NCI-H460 (cell line): ENCODE measurements at places on chromosomes 1 and 21. TPM values are rescaled to one million over a fixed set of nuclear protein-coding genes. Genes with fewer than 3 reads are reported as not detected.
A peak's percentile ranks its signal among the peaks of the same experiment; 100 is the strongest.

Gene WNT3A
- not detected in 2 replicates for total RNA-seq

Gene CLDN17
- total RNA-seq = not detected in 2 replicates

DNA sequence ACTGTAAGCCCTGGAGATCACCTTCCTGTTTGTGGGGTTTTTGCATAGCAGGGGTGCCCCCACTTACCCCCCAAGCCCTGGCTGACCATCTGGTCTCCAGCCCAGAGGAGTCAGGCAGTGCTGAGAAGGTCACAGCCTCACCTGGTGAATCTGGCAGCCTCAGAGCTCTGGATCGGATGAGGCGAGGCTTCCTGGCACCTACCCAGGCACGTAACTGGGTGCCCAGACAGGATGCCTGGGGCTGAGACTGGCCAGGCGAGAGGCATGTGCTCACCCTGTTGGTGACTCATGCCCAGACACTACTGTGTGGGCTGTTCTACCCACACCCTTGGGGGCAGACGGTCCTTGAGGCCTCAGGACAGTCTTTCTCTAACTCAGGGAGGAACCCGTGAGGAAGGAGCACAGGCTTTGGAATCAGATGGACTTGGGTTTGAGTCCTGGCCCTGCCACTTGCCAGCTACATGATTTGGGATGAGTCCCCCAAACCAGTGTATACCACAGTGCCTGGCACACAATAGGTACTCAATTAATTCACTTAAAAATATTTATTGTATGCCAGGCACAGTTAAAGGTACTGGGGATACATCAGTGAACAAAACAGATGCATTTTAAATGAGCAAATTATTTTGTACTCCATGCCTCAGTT, 15.1 kb upstream of the PADI3 start:
- no peak for DNase-seq

GRCh38 chr1:62076286-62076685, 118.4 kb upstream of the L1TD1 start:
- peak; percentile 29 for DNase-seq

GRCh38 chr1:223771469-223771813, 59.1 kb downstream of the CAPN2 start:
- DNase-seq = no peak
